ENCODE measurements at places on chromosomes 2 and 18.

DNA sequence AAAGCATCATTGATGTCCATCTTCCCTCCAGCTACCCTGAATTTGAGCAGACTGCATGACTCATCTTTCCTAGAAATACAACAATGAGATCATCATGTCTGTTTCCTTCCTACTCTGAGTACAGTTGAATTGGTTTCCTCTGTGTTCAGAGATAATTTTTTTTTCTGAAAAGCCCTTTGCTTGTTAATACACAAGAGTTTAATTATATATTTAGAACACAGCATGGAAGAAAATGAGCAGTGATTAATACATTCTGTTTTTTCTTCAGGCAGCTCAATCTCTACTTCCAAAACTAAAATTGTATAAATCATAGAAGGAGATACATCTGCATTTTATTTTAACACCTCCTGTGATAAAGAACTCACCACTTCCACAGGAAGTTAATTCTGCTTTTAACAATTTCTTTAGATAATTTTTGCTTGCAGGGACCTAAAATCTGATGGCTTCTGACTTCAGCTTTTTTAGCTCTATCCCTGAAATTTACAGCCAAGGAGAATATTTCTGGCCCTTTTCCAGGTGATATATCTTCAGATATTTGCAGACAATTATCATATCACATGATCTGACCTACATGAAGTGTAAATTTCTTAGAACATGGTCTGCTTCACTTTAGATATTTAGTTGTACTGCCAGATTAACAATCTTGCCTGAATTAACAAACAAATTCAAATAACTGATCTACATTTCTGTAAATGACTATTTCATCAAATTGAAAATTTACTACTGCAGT is 249.0 kb downstream of the TRIB2 start:
- no peak for DNase-seq

- no peak for DNase-seq
Observed at GRCh38 chr2:241936457-241937133, 67.1 kb downstream of the RTP5 start.

GRCh38 chr2:95314964-95315611 is 17.9 kb downstream of the KCNIP3 start:
- DNase-seq, result no peak

DNA sequence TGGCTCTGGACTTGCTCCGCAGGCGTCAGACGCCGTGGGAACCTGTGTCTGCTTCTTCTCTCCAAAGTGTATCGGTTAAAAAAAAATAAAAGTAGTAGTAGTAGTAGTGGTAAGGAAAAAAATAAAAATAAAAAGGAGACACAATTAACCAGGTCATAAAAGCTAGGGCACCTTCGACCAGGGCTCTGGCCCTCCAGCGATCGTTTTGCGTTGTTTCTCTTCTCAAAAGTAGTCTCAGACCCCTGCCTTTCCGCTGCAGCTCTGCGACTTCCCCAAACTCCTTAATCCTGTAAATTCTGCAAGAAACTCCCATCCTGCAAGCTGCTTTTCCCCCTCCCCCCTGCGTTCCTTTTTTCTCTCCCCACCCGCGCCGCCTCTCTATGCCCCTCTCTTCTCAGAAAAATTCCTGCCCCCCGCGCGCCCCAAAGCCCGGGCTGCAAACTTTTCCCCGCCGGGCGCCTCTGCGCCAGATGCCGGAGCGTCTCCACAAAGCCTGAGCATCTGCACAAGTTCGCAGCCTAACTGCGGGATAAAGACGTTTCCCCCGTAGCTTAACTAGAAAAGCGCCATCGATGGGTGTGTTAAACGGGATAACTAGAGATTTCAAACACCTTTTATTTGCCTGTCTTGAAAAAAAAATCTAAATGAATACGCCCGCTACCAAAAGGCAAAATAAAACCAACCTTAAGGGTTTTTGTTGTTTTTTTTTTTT is 1.8 kb upstream of the SALL3 start:
- DNase-seq, result no peak

DNA sequence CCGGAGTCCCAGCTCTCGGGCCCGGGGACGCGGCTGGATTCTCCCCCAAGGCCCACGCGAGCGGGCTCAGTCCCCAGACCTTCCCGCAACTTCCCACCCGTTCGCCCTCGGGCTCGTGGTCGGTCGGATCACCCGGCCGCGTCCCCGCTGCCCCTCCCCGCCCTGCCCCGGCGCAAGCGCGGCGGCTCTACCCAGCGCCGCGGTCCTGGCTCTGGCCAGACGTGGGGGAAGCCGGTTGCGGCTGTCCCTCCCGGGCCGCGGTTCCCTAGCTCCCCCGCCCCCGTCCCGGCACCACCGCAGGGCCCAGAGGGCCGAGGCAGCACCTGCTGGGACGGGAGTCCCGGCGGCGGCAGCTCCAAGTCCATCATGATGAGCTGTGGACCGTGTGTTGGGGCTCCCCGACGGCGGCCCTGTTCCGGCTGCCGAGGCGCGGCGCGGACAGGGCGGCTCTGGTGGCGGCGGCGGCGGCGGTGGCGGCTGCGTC is 276 bp downstream of the NFE2L2 start:
- DNase-seq, result no peak

DNA sequence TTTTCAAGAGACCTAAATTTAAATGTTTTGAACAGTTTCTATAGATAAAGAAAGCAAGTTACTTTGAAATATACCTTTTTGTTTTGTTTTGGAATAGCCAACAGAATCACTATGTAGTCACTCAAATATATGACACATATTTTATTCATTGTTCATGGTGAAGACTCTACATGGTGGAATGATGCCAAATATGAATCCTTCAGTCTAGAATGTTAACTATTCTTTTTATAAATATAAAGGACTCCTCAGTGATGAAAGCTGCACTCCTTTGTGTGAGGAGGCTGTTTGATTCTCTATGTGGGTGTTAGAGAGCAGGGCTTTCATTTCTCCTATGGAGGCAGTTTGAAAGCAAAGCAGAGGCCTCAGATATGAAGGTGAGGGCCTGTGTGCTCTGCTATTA is 396.4 kb upstream of the LRRTM1 start:
- DNase-seq, result no peak

- no peak for DNase-seq
Observed at GRCh38 chr2:96493072-96493471, 12.1 kb downstream of the NEURL3 start.

DNA sequence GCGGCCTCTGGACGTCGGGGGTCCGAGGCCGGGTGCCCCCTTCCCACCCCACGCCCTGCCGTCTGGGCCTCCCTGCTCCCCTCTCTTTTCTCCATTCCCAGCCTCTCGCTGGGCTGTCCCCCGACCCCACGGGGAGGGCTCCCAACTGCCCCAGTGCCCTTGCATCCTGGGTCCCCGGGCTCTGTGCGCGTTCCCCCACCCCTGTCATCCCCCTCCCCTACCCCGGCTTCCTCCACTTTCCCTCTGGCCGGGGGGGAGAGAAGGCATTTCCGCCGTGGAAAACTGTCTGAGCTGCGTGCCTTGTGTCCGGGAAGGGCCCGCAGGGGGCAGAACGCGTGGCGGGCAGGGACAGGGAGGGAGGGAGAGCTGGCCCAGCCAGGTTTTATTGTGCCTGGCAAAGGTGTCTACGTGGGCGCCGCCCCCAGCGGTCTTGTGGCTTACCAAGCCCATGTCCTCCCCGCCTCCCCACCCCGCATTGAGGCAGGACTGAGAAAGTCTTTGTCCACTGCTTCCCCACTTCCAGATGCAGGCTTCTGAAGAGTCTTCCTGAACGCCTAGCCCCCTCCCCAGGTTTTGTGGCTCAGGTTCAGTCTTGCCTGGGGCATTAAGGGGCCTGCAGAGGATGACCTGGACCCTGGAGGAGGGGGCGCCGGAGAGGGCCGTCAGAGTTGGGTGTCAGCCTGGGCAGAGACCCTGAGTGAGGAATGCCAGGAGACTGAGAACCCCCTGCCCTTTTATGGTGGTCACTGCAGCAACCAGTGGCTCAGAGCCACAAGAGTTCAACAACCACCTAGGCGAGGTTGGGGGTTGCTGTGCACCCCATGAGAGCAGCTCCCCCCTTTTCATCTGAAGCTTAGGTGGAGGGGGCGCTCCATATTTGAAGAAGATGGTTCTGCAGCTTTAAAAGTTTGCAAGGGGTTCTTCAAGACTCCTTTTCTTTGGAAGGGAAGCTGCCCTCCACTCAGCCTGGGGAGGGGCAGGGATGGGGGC is 1.3 kb downstream of the ITM2C start:
- DNase-seq, result peak; percentile 35

DNA sequence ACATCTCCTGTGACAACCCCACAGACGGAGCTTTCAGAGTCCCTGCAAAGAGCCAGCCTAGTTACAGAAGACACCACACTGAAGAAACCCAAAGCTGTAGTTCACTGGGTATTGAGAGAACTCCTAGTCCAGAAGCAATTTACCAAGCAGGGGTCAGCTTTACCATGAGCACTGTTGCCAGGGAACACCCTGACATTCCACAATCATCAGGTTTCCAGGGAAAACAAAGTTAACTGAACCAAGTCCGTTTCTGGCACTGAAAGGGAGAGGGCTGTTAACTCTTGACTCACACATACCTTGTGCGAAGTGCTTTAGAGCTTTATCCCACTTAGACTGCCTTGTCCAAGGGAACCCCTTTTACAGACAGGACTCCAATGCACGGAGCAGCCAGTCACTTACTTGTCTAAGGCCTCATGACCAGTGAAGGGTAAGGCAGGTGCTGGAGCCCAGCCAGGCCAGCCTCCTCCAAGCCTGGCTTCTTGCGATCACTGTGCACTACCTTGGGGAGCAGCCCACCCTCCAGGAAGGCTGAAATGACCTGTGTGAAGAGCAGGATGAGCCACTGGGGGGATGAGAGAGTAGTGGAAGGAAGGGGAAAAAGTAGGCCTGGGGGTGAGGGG is 53.9 kb downstream of the REEP1 start:
- no peak for DNase-seq

- DNase-seq, result no peak
Observed at GRCh38 chr18:79682894-79683625, 3.5 kb downstream of the CTDP1 start.

- DNase-seq, result no peak
Observed at GRCh38 chr2:181320638-181321037, 136.5 kb upstream of the ITGA4 start.

DNA sequence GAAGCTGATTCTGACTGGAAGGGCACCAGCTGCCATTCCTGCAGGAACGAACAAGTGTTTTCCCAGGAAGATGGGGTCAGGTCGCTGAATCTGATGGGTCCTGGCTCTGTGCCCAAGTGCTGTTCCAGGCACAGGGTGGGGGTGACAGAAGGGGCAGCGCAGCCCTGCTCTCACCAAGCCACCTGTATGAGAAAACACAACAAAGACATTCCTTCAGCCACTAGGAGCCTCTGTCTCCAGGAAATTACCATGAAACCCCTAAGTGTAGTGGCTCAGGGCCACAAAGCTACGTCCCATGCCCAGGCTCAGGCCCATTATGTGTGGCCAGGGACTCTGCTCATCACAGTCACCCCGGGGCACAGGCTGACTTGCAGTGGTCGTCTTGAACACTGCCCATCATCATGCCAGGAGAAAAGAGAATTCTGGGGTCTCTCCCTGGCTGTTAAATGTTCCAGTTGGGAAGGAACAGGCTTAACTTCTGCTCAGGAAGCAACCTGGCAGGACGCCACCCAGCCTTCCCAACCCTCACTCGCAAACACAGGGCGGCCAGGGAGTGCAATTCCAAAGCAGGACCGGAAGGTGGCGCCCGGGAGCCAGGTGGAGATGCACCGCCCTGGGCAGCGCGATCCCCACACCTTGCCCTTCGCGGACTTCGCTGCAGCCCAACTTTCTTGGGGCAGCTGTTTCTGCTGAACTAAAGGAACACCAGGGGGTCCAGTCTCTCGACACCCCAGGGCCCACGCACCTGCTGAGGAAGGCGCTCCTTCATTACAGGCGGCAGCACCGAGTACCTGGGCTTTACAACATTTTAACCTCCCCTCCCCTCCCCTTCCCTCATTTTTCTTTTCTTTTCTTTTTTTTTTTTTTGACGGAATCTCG is 11.0 kb upstream of the SFTPB start:
- peak; percentile 79 for DNase-seq

GRCh38 chr2:136399667-136400289 is 281.8 kb upstream of the CXCR4 start:
- DNase-seq, result no peak
